Effector CD8-positive, alpha-beta T cell (primary cell): ENCODE measurements at places on chromosomes 11 and 22.

DNA sequence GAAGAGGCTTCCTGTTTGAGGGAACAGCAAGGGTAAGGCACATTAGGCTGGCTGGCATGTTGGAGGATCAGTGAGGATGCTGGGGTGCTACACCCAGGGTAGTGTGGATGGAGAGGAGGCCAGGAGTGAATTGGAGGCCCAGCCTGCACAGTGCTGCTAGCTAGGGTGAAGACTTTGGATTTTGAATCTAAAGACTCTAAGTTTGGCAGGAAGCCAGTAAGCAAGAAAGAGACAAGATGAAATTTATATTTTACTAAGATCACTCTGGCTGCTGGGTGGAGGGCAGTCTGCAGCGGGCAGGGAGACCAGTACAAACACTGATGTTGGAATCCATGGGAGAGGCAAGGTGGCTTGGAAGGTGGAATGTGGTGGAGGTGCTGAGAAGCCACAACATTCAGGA lies 43.6 kb downstream of the TSPAN18 start:
- DNase-seq: no peak

GRCh38 chr11:76107971-76108370 lies 98.3 kb downstream of the WNT11 start:
- no peak for DNase-seq

DNA sequence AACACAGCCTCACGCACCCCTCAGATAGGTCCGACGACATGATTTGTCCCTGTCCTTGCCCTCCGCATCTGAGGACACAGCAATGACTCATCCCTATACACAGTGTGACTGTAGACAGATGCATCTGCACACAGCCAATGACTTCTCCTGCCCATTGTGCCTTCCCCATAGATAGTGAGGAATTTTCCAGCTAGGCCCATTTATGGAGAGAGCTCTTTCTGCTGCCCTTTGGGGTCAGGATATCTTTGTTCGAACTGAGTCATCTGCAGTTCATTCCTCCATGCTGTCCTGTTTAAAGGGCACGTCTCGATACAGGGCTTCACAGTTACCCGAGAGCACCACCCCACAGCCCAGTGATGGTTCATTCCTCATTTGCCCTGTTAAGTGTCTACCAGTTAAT lies 96.7 kb downstream of the LARGE1 start:
- no peak for DNase-seq

GRCh38 chr11:92384802-92385201 lies 160.2 kb downstream of the FAT3 start:
- DNase-seq: no peak

DNA sequence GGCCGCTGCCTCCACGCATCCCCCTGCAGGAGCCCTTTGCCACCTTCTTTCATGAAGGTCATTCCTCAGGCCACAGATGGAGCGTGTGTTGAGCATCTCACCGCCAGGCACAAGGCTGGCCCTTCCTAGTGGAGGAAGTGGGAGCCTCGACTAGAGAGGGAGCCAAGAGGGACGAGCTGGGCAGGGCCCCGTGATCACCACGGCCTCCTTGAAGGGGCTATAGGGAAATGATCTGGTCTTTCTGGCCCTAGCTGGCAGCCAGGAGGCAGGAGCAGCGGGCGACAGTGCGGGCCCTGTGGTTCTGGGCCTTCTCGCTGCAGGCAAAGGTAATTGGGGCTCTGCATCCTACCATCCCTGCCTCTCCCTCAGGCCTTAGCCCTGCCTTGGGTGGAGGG lies 49.1 kb downstream of the PISD start:
- DNase-seq: no peak

DNA sequence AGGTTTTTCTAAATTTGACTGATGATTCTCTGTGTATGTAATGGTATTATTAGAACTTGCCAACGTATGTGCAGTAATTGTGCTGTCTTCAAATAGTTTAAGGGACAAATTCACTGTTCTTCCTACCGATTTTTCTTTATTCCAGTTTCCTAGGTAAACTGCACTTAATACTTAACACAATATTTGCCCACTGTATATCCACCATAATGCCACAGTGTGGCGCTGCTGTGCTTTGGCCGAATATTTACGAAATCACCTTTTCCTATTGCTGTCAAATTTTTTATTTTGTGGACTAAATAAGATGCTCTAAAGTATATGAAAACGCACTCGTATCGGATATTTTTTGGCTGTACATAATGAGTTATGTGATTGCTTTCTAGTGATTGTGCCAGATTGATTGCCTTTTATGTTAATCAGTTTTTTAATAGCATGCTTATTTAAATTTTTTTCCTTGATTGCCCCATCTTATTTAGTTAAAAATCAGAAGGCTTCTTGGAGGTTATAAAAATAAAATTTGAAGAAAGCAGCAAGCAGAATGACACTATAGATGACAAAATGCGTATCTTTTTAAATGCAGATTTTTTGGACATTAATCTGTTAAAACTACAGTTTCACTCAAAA lies 10.5 kb downstream of the AASDHPPT start:
- peak; percentile 23 for DNase-seq

DNA sequence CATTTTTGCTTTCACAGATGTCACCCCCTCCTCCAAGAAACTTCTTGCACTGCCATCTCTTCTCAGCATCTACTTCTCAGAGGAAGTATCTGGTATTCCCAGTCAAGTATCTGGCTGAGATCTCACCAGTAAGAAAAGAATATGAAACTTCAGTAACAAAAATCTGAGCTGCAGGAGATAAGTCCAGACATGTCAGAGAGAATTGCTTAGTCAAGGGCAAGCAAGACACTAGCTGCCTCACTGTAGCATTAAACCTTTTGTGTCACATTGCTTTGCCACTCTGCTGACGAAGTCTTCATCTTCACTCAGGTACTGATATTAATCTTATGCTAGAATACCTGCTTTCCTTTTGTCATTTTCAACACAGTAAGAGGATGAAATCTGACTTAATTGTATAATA lies 70.6 kb upstream of the ZC3H12C start:
- no peak for DNase-seq

- no peak for DNase-seq
Measured at GRCh38 chr22:24165673-24166072, 15.6 kb upstream of the SUSD2 start.

DNA sequence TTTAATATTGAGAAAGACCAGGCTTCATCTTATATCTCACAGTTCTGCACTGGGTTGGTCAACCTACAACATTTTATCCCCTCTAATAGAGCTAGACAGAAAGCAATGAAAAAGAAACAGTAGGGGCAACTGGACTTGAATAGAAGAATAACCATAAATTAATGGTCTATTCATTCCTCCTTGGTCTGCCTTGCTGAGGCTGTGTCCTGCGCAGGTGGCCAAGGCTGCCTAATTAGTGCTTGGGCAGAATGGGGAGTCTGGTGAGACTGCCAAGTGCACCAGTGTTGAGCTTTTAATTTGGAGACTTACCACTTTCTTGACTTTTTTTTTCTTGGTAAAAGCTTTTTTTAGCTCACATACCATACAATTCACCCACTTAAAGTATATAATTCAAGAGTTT lies 35.0 kb upstream of the SPON1 start:
- no peak for DNase-seq

DNA sequence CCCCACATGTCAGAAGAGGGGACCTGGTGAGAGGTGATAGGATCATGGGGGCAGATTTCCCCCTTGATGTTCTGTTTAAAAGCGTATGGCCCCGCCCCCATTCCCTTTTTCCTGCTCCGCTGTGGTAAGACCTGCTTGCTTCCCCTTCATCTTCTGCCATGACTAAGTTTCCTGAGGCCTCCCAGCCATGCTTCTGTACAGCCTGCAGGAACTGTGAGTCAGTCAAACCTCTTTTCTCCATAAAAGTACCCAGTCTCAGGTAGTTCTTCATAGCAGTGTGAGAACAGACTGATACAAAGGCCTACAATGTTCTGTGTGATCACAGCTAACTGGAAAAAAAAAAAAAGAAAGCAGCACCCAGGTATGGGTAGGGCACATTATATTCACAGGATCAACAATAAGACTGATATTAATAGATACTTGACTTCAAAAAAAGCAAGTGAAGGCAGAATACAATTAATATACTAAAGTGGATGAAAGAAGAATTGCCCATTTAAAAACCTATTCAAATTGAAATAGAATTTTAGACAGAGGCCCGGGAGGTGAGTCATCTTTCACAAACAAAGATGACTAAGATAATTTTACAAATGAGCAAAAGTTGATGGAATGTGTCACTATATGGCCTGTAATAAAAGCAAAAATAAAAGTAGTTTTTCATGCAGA lies 1.7 kb upstream of the OR52K1 start:
- DNase-seq: no peak

DNA sequence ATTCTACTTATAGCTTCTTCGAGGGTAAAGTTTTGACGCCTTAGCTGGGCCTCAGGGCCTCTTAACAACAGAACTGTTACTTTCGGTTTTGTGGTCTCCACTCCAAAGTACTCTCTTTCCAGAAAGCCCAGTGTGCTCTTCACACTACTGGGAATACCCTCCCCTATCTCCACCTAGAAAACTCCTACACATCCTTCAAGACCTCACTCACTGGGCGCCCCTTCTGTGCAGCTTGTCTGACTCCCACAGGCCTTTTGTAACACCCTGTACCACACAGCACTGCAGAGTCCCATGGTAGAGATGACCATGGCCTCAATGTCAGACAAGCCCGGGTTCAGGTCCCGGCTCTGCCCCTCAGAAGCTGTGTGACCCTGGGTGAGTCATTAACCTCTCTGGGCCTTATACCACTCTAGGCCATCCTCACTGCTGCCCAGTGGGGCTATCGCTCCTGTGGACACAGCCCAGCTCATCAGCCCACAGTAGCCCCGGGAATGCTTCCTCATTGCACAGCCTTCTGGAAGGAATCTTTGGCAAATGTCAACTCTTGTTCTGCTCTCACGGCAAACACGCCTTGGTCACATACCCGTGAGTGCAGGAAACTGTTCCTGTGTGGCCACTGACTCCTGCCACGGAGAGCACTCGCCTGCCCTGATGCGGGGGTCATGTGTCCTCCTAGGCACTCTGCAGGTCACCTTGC lies 51.4 kb downstream of the SHISAL1 start:
- no peak for DNase-seq

GRCh38 chr11:30527566-30527965 lies 58.6 kb downstream of the MPPED2 start:
- DNase-seq: no peak

GRCh38 chr22:35505399-35506258 lies 35.0 kb upstream of the RASD2 start:
- no peak for DNase-seq

GRCh38 chr11:124274000-124274399 lies 17.8 kb downstream of the OR8G5 start:
- DNase-seq: no peak

GRCh38 chr22:32558681-32559355 lies 84.2 kb downstream of the FBXO7 start:
- no peak for DNase-seq

- no peak for DNase-seq
Measured at GRCh38 chr11:15146271-15147003, 31.7 kb downstream of the INSC start.

GRCh38 chr11:8873741-8874405 lies 37.1 kb upstream of the AKIP1 start:
- DNase-seq: no peak

DNA sequence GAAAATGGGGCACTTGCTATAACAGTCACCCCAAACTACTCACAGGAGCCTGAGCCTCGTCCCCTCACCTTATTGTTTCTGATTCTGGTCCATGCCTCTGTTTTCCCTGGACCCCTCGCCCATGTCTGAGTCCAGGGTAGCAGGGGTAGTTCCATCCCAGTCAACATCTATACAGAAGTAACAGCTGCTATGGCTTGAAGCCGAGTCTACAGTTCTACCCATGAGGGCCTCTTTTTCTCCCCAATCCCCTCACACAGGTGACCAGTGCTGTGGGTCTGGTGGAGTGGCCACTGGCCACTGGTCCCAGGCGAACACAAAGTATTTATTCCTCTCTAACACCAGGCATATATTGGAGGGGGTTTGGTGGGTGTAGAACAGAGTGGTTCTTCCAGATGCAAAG lies 116.4 kb downstream of the ZNF280B start:
- no peak for DNase-seq

- no peak for DNase-seq
Measured at GRCh38 chr11:133898770-133899115, 53.4 kb upstream of the SPATA19 start.

DNA sequence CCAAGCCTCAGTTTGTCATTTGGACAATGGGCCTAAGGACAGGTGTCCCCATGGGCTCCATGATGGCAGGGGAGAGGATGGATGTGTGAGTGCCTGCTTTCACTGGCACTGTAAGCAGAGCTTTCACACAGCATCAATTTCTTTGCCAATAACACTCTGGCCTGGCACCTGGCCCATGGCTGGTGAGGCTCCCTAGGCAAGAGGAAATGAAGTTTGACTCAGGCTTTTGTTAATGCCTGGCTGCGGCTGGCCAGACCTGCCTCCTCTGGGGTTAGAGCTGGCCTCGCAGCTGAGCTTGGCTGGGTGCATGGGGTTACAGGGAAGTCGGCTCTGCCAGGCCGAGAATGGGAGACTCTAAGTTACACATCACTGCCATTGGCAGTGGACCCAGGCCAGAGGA lies 30.0 kb upstream of the SEZ6L start:
- no peak for DNase-seq

DNA sequence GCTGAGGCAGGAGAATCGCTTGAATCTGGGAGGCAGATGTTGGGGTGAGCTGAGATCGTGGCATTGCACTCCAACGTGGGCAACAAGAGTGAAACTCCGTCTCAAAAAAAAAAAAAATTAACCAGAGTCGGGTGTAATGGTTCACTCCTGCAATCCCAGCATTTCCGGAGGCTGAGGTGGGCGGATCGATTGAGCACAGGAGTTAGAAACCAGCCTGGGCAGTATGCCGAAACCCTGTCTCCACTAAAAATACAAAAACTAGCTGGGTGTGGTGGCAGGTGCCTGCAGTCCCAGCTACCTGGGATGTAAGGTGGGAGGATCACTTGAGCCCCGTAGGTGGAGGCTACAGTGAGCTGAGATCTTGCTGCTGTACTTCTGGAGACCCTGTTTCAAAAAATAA lies 1.5 kb downstream of the RANGAP1 start:
- no peak for DNase-seq

DNA sequence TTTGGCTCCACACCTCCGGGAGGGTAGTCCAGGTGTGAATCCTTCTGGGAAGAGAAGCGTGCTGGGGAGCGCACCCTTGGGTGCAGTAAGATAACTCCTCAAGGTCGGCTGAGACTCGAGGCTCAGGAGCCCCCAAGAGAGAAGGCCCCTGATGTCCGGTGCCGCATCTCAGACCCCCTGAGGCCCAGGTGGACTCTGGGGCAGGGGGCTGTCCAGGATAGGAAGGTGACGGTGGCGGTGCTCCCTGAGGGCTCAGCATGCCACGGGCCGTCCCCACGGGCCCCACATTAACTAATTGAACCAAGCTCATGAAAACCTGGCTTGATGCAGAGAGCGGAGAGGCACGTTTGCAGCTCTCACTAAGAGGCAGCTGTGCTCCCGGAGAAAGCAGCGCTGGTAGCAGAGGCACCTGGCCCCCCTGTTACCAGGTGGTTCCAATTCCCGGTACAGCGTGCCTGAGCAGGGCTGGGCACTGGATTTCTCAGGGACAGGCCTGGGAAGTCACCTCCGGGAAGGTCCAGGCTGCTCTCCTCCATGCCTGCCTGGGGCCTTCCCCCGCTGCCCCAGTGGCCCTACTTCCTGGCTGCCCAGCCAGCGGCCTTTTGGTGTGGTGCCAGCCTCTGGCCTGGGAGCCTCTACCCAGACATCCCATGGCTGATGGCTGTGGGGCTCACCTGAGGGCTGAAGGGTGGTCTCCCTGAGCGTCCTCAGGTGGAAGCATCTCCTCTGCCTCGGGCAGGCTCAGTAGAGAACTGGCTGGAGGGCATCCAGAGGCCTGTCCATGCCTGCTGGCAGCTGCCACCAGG lies 1.1 kb downstream of the KCNQ1 start:
- no peak for DNase-seq
